Activated naive CD4-positive, alpha-beta T cell treated with Interleukin-2 at 50 U/mL for 16 hours (primary cell): ENCODE measurements at places on chromosomes 5 and 9.

DNA sequence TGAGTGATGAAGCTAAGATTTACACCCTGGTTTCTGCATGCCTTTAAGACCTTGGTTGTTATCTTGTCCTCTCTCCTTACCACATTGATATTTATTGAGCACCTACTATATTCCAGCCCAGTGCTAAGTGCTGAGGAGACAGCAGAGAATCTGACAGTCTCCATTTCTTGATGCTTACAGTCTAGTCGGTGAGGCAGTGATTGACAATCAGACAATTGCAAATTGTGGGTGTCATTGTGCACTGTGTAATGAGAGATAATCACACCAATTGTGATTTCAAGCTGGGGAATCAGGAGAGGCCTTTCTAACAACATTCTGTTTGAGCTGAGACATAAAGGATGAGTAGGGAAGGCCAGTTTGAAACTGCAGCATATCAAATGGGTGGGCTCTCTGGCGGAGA is 41.7 kb upstream of the PPARGC1B start:
- DNase-seq = no peak

- no peak for DNase-seq
These were observed 149.9 kb upstream of the PRR16 start for GRCh38 chr5:120314191-120314590.

DNA sequence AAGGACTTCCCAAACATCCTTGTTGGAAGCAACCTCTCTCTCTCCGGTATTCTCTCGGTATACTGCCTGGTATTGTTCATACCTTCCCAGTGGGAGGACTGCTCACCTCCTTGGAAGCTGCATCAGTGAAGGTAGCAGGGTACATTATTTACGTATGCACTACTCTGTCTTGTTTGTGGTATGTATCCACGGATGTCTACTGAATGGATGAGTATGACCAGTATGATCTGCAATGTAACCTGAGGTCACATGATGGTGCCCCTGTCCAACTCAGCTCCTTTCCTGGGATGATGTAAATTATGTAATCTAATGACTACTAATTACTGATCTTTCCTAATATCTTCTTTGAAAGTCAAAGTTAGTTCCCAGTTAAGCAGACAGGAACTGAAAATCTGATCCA is 32.1 kb downstream of the CEMIP2 start:
- no peak for DNase-seq

DNA sequence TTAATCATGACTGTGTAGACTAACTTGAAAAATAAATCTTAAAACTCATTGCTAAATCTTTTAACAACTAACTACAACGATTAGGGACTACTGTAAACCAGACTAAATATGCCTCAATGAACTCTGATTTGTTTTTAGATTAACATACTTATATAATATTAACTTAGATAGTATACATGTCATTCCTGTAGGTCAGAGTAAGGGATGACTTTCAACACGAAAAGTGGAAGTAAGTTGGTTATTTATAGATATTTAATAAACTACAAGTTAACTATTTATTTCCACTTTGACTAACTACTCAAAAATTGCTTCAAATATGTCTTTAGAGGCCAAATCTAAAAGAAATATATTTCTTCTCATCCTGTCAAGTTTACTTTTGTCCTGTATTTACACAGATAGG is 795.6 kb downstream of the PTPRD start:
- DNase-seq = no peak

GRCh38 chr5:2908086-2908485 is 156.6 kb upstream of the IRX2 start:
- DNase-seq = no peak

- DNase-seq = no peak
These were observed 84.0 kb downstream of the MAST4 start for GRCh38 chr5:66680221-66680620.

DNA sequence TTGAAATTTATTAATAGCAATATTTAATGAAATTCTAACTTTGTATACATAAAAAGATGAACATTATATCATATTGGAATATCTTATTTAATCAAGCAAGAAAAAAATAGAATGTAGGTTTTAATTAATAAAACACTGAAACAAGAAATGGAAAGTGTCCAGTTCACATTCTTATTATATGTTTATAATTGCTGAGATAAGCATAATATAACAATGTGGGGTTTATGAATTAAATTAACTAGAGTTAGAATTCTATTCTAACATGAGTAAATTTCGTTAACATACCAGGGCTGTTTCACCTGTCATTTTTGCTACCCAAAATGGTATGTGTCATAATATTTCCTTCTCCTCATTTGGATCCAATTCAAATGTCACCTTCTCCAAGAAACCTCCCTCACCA is 12.3 kb downstream of the CDH9 start:
- DNase-seq = no peak

DNA sequence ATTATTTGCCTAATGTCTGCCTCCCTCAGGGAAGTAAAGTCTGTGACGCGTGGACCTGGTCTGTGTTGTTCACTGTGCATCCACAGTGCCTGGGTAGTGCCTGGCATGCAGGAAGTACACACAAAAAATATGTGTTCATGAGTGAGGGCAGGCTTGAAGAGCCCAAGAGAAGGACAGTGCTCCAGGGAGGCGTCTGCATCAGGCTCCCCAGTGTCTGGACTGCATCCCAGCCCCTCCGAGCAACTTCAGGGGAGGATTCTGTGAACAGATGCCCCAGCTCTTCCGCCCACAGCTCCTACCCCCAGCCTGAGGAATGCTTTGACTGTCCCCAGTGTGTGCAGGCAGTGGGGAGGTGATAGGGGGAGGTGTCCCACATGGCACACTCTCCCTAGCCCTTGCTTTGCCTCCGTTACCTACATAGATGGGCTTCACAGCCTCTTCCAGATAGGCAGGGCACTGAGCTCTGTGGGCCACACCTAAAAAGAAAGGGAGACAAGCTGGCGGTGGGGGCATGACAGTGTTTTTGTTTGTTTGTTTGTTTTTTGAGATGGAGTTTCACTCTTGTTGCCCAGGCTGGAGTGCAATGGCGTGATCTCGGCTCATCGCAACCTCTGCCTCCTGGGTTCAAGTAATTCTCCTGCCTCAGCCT is 25.4 kb downstream of the IRF1 start:
- DNase-seq = no peak

GRCh38 chr5:129499208-129499852 is 39.2 kb downstream of the ADAMTS19 start:
- DNase-seq = no peak

GRCh38 chr9:103661663-103662062 is 432.4 kb upstream of the SMC2 start:
- no peak for DNase-seq

GRCh38 chr9:114694719-114695269 is 12.8 kb upstream of the TEX48 start:
- peak; percentile 25 for DNase-seq

GRCh38 chr9:2181792-2182191 is 166.6 kb downstream of the SMARCA2 start:
- DNase-seq = peak; percentile 8

GRCh38 chr5:74131250-74131649 is 505.3 kb downstream of the ARHGEF28 start:
- DNase-seq = no peak

- DNase-seq = no peak
These were observed 45.3 kb downstream of the STK10 start for GRCh38 chr5:172142709-172143215.

DNA sequence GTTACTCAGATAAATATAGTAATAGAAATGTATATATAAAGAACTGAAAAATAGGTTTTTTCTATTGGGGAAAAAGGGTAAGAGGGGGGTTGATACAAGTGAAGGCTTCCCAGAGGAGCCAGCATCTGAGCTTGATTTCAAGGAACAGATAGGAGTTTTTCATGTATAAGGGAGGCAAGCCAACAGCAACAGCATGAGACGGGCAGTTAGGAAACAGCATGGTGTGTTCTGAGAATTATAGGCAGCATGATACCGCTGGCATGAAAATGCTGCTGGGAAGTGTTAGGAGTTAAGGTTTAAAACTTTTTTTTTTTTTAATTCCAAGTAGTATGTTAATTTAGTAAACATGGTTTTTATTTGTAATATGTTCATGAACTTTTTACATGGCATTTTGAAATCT is 9.7 kb downstream of the CDC37L1 start:
- no peak for DNase-seq

GRCh38 chr5:118862596-118862995 is 125.8 kb downstream of the DTWD2 start:
- no peak for DNase-seq

DNA sequence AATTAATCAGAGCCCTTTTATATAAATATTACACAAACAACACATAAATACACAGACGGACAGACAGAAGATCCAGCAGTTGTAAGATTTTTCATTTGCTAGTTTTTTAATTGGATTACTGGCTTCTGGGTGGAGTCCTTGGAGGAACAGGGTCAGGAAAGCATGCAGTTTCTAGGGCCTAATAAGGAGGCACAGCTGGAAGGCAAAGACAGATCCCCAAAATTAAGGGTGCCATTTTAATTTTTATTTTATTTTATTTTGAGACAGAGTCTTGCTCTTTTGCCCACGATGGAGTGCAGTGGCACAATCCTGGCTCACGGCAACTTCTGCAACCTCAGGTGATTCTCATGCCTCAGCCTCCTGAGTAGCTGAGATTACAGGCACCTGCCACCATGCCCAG is 49.5 kb downstream of the PTGS1 start:
- no peak for DNase-seq

GRCh38 chr9:33113799-33114547 is 37.5 kb upstream of the SMU1 start:
- no peak for DNase-seq

GRCh38 chr5:155087036-155087435 is 73.5 kb downstream of the KIF4B start:
- no peak for DNase-seq

DNA sequence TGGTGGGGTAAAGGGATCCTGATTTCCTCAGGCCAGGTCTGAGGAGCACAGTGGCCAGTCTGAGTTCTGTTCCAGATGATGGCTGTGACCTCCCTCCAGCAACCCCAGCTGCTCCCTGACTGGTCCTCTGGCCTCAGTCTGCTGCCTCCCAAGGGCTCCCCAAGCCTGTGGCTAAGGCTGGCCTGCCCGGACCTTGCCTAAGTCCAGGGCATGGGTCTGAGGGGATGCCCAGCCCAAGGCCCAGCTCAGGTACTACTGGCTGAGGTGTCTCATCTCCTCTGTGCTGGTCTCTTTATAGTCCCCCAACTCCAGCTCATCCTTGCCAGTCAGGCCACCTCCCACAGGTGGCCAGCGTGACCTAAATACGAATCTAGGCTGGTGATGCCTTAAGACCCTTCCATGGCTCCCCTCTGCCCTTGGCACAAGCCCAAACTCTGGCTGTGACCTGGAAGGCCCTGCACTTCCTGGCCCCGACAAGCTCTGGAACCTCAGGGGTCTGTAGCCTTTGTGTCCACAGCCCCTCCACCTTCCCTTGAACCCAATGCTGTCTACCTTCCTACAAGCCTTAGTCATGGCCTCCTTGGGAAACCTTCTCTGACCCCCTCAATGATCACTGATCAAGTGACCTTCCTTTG is 9.8 kb downstream of the KIF12 start:
- no peak for DNase-seq

- DNase-seq = no peak
These were observed 61.5 kb upstream of the RNU6ATAC start for GRCh38 chr9:134225816-134226215.

GRCh38 chr9:85858056-85858750 is 82.7 kb upstream of the NAA35 start:
- DNase-seq = no peak
